RPMI7951 (cell line): ENCODE measurements at places on chromosomes 4 and X.
A peak's percentile ranks its signal among the peaks of the same experiment; 100 is the strongest.

GRCh38 chr4:19304028-19304427 lies 947.7 kb upstream of the SLIT2 start:
- no peak for DNase-seq

DNA sequence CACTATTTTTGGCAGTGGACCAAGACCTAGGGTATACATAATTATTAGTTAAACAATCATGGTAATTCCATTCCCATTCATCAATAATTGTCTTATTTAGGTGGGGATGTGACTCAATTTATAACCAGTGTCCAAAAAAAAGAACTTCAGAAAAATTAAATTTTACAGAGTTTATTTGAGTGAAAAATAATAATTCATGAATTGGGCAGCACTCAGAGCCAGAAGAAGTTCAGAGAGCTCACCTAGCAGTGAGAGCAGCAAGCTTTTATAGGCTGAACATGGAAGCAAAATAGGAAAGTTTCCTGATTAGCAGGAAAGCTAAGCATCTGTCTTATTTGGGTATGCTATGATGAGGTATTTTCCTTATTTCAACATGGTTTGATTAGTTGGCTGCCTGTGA lies 500.8 kb downstream of the PCDH7 start:
- DNase-seq, result no peak

GRCh38 chr4:184344899-184345572 lies 127.4 kb upstream of the ENPP6 start:
- DNase-seq, result no peak

DNA sequence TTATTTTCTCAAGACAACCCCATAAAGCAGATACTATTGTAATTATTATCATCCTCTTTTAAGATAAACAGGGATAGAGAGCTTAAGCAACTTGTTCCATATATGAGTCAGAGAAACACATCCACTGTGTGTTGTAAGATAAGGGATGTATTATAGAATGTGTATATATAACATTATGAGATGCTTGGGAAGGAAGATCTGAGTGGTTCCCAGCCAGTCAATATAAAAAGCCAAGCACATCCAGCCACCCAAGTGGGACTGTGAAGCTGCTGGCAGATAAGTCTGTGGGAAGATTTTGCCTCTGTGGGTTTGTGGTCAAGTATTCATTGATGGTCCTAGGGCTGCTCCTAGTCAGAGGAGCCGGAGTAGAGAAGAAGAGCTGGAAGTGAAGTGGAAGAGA lies 16.5 kb upstream of the BMPR1B start:
- no peak for DNase-seq

DNA sequence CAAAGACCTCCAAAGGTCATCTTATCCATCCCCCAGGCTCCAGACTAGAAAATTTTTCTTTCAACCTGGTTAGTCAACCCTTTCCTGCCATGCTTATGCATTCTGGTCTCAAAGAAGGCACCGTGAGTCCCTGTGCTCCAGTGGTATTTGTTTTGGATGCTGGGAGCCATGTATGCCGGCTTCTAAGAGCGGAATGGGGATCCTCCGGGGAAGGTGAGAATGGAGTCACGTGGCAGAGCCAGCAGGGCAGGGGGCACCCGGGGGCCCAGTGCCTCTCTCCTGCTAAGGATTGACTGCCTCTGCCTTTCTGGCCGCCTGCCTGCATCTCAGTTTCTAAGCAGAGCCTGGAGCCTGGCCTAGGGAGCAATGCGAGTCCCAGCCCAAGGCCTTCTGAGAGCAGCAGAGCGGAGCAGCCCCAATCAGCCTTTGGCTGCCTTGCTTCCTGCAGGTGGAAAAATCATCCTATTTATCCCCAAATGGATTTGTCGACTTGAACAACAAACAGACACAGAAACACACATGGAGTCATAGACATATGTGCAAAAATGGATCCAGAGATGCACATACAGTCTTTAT lies 141.0 kb downstream of the PJA1 start:
- DNase-seq, result no peak

DNA sequence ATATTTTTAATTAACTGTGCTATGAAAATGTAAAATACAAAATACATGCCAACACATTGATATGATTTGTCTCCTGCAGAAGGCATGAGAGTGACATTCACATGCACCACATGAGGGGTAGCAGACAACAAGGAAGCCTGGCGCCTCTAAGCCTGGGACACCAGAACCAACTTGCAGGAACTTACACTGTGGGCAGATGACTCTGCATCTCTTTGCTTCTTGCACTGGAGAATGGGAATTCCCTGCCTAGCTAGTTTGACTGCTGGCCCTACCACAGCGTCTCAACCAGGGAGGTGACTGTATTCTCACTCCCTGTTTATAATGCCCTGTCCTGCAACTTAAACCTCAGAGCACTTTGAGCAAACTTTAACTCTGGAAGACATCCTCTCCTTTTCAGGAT lies 40.5 kb downstream of the PAGE2 start:
- no peak for DNase-seq

GRCh38 chr4:74410272-74410671 lies 34.7 kb upstream of the AREG start:
- no peak for DNase-seq

DNA sequence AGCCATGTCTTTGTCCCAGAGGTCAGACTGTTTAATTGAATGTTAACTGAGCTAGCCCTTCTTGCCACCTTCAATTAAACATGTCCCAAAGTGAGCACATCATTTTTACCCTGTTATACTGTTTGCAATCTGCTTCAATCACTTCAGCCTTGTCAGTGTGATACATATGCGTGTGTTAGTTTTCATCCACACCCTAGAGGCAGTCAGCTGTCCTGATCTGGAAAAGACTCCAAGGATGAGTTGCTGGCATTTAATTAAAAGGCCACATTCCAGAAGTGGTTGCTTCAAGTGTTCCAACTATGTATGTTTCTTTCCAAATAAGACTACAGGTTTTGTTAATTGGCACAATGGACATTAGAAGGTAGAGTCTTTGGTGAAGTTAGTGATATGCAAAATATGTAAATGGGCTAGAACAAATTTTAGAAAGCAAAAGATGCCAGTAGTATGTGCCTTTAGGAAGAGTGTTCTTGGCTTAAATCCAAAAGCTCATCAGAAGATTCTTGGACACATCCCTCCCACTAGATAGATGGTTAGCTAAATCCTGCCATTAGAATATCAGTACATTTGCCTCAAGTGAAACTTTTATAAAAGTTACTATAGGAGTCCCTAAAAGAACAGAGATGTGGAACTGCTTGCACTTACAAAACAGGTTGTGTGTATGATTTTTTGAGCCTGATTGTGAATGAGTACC lies 79.5 kb upstream of the SLIT2 start:
- peak; percentile 60 for DNase-seq

DNA sequence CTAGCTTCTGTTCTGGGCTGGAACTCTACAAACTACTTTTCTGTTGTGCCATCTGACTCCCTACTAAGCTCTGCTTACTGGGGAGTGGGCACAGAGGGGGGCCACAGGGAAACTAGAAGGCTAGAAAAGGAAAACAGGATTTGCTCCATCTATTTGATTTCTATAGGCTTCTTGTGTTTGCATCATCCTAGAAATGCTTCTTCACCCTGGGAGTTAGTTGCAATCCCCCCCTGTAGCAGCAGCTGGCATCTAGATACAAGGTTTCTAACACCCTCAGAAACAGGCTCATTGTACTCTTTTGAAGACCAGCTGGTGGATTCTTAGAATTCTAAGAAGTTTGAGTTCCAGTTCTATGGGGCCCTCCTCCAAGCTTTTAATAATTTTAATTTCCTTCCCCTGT lies 213.4 kb downstream of the TMA16 start:
- no peak for DNase-seq

- DNase-seq, result no peak
These were observed 160.5 kb upstream of the AGTR2 start for GRCh38 chrX:116009861-116010710.

DNA sequence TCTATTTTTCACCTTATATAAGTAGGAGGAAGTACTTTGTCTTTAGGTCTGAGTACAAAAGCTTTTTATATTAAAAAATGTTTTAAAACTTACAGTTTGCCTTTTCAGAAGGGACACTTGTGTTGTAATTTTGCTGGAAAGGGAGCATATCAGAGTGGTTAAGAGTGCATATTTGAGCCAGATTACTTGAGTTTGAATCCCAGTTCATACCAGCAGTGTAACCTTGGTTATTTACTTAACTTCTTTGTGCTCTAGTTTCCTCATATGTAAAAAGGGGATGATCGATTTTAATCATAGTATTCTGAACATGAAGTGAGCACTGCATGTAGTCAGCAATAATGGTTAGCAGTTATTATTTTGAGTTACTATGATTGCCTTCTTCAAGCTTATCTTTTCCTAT lies 78.3 kb upstream of the SLC4A4 start:
- no peak for DNase-seq

DNA sequence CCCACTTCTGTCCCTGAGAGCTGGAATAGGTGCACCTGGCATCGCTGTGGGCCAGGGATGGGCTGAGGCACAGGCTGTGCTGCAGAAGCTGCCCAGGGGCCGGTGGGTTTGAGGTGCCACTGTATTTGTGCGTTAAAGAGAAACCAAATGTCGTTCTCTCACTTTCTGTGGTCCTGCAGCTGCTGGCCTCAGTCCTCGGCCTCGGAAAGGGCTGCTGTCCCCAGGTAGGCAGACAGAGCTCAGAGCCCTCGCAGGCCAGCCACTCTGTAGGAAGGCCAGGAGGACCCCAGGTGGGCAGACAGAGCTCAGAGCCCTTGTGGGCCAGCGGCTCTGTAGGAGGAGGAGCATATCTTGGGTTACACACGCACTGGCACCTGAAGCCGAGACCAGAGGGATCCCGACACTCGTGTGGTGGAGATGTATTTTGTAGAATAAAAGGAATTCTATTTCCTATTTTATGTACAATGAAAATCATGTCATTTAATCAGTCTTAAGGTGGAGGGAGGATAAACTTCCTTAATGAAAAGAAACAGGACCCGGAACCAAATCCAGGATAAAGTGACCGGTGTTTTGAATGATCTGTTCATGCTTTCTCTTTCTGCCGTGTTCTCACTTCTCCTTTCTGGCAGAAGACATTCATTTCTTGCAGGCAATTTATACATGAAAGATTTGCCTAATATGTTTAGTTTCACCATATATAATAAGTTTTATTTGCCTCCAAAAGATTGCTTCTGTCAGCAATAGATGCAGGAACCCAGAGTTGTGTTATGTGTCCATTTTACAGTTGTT lies 54.4 kb upstream of the HGFAC start:
- no peak for DNase-seq

DNA sequence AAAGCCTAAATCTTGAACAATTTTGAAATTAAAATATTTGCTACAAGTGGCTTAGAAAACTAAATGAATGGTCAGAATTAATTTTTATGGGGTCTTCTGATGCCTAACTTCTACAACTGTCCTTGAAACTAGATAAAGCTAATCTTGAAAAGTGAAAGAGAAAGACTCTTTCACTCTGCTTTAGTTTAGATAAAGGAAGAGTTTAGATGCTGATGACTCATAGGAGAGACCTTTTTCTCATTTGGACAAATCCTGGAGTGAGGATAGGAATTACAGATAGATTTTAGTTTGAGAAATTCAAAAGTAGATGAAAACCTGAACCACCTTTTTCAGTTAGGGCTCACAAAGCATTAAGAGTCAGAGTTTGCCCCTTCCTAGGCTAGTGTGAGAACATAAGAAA lies 342.3 kb upstream of the GRID2 start:
- DNase-seq, result peak; percentile 22

- DNase-seq, result no peak
These were observed 13.3 kb downstream of the USP27X start for GRCh38 chrX:49892542-49892941.

DNA sequence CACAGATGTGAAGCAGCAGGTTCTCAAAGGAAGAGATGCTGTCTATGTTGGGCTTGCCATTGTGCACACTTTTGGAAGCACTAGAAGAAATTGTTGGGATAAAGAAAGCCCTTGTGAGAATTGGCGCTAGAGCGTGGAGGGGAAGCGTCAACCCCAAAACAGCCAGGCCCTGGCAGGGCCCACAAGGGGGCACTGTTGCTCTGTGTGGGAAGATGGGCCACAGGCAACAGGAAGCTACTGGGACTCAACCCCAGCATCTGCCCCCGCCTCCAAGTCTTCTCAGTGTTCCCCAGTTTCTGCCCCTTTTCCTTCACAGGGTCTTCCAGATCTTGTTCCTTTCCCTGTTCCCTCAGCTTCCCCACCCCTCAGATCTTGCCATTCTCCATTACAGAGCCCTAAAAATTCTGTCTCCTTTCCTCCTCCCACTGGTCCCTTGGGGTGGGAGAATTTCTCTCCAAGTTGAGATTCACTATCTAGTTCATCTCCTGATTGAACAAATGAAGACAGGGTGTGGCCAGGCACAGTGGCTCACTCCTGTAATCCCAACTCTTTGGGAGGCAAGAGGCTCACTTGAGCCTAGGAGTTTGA lies 85.5 kb downstream of the STARD8 start:
- DNase-seq, result peak; percentile 58
